Activated CD4-positive, alpha-beta memory T cell treated with anti-CD3 and anti-CD28 coated beads for 36 hours (primary cell): ENCODE measurements at places on chromosomes 7 and 10.

DNA sequence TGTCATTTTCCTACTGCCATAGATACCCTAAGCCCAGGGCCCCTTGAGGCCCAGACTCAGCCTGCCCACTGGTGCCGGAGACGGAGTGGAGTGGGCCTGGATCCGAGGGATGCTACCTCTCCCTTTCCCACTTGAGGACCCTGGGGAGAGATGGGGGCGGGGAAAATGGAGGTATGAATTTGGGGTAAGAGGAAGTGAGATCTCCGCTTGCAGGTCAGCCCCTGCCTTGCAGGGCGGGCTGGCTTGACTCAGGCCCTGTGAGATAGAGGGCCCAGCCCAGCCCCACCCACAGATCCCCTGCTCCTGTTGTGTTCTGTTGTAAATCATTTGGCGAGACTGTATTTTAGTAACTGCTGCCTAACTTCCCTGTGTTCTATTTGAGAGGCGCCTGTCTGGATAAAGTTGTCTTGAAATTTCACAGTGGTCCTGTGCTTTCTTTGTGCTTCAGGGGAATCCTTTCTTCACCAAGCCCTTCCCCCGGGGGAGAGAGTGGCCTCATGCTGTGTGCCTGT, 13.2 kb downstream of the YKT6 start:
- DNase-seq, result no peak

GRCh38 chr10:59463909-59464308, 101.6 kb upstream of the FAM13C start:
- no peak for DNase-seq

GRCh38 chr10:99418910-99419624, 11.4 kb downstream of the GOT1 start:
- no peak for DNase-seq

DNA sequence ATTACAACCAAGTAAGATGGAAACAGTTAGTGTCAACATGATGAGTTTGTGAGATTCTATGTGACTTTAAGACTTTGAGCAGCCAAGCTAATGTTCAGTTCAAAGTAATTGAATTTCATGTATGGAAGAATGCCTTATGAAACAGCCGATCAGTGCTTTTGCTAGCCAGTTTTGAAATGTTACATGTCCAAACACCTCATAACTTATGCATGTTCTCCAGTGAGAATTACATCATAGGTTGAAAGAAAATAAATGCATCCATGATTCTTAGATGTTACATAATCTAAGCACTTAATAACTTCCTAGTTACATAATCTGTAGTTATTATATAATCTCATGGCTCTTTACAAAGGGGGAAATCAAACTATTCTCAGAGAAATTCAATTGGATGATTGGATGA, 211.3 kb downstream of the BICC1 start:
- DNase-seq, result no peak

GRCh38 chr7:132090444-132090843, 485.8 kb downstream of the PLXNA4 start:
- DNase-seq, result no peak
